ENCODE measurements at places on chromosomes 3 and 15.
A peak's percentile ranks its signal among the peaks of the same experiment; 100 is the strongest.

- DNase-seq: no peak
Measured at GRCh38 chr3:16425398-16426028, 88.0 kb downstream of the RFTN1 start.

DNA sequence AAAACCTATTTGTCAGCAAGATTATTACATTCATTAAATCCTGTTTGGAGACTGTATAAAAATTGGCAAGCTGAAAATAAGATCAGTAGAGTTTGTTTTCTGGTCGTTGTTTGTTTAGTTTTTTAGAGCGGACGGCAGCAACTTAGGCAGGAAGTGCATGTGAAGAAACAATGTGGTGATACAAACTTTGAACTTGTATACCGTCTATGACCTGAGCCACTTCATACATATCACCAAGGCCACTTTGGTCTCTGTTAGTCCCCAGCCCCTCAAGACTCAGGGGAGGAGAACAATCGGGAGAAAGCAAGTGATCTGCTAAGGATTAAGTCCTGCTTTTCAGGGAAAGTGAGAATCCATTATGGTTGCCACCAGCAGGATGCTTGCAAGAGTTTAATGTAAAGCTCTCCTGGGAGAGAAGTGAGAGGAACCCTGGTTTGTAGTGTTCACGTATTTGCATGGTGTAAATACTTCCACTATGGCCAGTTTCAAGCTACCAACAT, 31.1 kb downstream of the RASGRP1 start:
- no peak for DNase-seq

GRCh38 chr15:58419803-58420524, 11.8 kb upstream of the LIPC start:
- DNase-seq: no peak

DNA sequence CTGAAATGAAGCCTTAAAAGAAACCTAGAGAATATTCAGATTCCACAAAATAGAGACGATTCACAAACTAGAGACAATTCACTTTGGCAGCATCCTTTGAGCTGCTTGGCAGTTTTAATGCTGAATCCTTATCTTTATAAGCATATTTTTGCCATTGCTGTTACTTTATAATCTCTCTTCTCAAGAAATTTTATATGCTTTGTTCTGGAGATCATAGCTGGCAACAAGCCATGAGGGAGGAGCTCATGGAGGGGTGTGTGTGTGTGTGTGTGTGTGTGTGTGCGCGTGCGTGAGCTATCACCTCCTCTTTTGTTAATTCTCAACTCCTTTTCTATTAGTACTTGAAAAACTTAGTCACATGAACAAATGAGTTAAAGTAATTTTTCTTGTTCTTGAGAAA, 495.0 kb upstream of the RGMA start:
- no peak for DNase-seq

GRCh38 chr3:78314327-78314726, 1274.4 kb downstream of the ROBO2 start:
- peak; percentile 64 for DNase-seq

DNA sequence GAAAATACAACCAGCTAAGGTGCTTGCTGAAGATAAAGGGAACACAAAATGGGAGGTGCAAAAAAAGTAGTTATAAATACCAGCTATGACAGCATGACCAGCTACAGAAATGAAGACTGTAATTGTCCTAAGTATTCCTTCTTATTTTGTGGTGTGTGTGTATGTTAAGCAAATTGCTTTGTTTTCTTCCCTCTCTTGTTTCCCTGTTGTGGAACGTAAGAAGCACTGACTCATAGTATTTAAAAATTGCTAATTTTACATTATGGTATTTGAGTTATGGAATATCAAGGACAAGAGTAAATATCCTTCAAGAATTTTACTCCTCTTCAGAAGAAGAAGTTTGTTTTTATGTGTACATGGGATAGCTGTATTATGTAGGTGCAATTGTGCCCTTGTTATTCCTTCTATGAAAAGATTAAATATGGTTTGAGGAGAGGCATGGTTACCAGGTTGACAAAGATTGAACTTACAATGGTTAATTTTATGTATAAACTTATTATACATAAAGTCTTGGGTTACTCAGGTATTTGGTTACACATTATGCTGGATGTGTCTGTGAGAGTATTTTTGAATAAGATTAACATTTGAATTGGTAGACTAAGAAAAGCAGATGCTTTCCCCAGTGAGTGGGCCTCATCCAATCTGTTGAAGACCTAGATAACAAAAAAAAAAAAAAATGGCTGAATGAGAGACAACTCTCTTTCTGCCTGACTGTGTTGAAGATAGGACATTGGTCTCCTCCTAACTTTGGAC, 1132.1 kb upstream of the ALCAM start:
- DNase-seq: no peak

- DNase-seq: no peak
Measured at GRCh38 chr3:133855002-133855370, 40.7 kb downstream of the RAB6B start.

DNA sequence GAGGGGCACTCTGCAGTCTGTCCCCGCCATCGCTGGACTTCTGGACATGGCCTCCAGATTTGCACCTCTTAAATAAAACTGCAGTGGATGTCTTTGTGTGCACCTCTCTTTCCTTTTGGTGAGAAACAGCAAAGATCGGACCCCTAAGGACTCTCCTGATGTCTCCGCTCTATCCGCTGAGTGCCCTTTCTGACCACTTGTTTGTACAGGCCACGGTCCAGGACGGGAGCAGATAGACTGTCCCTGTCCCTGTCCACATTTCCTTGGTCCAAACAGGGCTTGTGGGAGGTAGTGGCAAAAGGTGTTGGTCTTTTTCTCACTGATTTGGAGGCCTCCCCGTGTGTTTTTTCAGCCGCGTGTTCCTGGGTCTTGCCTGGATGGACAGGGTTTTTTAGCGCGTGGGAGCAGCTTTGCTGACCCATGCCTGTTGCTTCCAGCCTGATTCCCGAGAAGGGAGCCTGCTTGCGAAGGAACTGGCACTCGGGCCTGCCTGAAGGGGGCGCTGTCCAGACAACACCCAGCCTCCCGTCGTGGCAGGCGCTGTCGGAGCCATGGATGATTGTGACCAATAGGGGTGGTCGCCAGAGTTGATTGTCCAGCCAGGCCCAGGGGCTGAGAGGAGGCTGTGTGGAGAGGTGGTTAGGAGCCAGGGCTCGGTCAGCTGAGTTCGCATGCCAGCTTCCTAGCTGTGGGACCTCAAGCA, 13.2 kb upstream of the STAB1 start:
- no peak for DNase-seq

- no peak for DNase-seq
Measured at GRCh38 chr15:65747265-65747664, 44.8 kb downstream of the DENND4A start.

DNA sequence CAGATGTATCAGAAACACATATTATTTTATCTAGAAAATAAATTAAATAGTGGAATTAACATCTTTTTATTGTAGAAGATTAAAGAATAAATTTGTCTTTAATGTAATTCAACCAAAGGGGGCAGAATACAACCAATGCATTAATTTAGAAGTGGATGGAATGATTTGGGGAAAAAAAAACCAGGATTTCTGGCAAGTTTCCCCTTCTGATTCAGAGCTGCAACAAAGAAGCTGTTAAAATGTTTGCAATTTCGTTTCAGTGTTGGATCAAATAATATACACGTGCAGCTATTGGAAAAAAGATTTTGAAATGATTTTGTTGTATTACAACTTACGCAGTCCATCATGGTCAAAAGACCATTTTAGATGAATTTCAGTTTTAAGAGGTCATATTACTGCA, 71.6 kb upstream of the ZNF280D start:
- DNase-seq: peak; percentile 16

DNA sequence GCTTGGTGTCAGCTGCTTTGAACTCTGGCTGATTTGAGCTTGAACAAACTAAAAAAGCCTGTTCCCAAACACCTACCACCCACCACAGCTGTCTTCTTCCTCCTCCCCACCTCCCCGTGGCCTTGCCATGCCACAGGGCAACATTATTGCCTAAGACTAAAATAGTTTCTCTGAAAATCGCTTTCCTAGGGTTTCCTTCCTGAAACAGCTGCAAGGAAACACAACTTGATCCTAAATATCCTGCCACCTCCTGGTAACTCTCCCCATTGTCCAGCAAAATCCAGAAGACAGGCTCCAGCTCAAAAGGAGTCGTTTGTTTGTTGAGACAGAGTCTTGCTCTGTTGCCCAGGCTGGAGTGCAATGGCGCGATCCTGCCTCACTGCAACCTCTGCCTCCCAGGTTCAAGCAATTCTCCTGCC, 193.9 kb upstream of the TPM1 start:
- DNase-seq: no peak

- DNase-seq: no peak
Measured at GRCh38 chr3:32077260-32078084, 28.9 kb upstream of the GPD1L start.

GRCh38 chr3:171904829-171905228, 61.7 kb downstream of the TMEM212 start:
- DNase-seq: no peak

DNA sequence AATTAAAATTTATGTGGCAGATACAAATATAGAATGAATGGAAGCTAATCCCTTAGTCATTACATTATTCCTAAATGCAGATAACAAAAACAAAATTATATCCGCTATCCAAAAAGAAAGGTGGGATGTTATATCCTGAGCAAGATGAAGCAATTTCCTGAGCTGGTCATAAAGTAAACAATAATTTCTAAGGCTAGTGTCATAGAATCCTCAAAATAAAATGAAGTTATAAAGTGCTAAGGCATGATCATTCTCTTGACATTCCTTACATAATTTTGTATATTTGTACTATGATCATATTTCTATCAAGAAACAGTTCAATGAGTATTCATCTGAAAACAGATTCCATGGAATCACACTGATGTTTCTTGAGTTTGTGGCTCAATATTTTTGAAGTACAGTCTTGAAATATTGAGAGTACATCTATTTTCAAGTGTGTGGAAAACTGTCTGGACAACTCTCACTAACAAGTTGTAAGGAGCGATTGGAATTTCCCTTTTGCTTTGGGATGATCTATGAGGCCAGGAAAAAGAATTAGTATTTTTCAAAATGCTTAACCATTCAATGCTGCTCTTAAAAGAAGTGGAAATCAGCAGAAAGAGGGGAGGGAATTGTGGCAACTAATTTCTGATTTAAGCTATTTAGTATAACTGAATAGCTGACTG, 92.4 kb downstream of the ABI3BP start:
- no peak for DNase-seq

GRCh38 chr3:32256206-32256605, 17.7 kb downstream of the CMTM8 start:
- no peak for DNase-seq

GRCh38 chr3:56857178-56857577, 55.4 kb upstream of the ARHGEF3 start:
- no peak for DNase-seq

DNA sequence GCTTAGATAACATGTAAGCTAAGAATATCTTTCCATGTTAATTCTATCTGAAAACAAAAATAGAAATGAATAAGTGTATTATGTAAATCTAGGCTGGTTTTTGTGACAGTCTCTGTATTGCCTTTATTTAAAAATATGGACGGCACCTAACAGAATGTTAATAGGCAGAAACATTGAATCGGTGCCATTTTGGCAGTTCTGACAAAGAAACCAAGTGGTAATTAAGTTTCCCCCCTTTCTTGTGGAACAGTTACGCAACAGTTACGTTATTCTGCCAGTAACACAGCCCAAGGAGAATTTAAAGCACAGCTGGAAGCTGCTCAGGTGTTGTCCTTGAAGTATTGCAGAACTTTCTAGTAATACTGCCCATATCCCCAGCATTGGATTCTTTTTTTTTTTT, 21.5 kb downstream of the LARS2 start:
- peak; percentile 30 for DNase-seq

GRCh38 chr15:36371509-36371908, 207.9 kb upstream of the CDIN1 start:
- DNase-seq: no peak

- DNase-seq: no peak
Measured at GRCh38 chr15:71152542-71152941, 37.3 kb downstream of the THSD4 start.

GRCh38 chr3:120931593-120931992, 23.6 kb downstream of the STXBP5L start:
- DNase-seq: no peak

- DNase-seq: no peak
Measured at GRCh38 chr3:72636969-72637597, 211.2 kb downstream of the SHQ1 start.

GRCh38 chr3:126124148-126124868, 40.4 kb upstream of the SLC41A3 start:
- no peak for DNase-seq

DNA sequence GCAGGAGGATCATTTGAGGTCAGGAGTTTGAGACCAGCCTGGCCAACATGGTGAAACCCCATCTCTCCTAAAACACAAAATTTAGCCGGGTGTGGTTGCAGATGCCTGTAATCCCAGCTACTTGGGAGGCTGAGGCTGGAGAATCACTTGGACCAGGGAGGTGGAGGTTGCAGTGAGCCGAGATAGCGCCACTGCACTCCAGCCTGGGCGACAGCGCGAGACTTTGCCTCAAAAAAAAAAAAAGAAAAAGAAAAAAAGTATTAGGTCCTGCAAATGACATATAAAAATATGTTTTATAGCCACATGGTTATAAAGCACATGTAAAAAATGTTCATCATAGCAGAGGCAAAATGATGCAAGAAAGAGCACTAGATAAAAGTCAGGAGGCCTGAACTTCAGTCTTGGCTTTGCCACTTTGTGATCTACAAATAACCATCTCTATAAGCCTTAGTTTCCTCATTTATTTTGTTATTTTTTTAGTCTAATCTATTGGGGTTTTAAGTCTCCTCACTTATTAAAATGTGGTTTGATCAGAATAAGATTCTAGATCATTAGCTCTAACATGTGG, 4.9 kb downstream of the SLC12A6 start:
- DNase-seq: no peak

DNA sequence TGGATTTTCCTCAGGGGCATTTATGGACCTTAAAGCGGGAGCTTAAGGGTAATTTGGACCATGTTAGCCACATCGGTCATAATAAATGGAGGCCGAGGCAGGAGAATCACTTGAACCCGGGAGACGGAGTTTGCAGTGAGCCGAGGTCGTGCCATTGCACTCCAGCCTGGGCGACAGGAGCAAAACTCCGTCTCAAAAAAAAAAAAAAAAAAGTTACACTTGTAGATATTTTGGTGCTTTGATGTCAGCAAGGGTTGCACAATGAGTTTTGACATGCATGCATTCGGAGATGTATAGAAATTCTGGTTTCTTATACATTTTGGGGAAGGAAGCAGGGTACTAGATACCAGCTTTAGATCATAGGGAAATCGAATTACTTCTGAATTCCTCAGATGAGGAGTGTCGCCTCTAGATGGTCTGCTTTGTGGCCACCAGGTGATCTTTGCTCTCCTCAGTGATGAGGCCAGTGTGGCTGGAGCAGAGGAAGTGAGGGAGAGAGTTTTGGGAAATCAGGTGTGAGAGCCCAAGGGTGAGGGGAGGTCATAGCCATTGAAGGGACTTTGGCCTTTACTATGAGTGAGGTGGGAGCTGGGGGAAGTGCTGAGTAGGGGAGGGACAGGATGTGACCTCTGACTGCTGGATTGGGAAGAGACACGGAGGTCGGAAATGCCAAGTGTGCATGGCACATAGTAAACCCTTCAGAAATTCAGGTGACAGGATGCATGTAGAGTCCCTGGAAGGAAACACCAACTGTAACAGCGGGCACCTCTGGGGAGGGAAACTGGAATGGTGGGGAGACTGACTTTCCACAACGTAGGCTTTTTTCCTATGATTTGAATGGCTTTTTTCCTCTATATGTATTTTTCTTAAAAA, 8.4 kb upstream of the RBSN start:
- DNase-seq: no peak

GRCh38 chr3:33139996-33140395, 26.2 kb downstream of the CRTAP start:
- DNase-seq: no peak

- no peak for DNase-seq
Measured at GRCh38 chr3:4821338-4821737, 157.9 kb upstream of the BHLHE40 start.

- no peak for DNase-seq
Measured at GRCh38 chr15:84981711-84982300, at the start of gene PDE8A. Gene PDE8A, plus strand, starts transcription at chr15:84981856. Its CDS starts 307 bp downstream, at chr15:84982163.

Data from NCI-H446 treated with DMSO at 0.1 percent for 48 hours (cell line).